ENCODE measurements at places on chromosomes 16 and 17. TPM values are rescaled to one million over a fixed set of nuclear protein-coding genes. Genes with fewer than 3 reads are reported as not detected.

CDH1 gene
- under 0.01 TPM for total RNA-seq

NPIPA5 gene
- not detected for total RNA-seq

MC1R gene
- 1.9 TPM for total RNA-seq

KCNH6 gene
- total RNA-seq, result not detected

CFAP119 gene
- 0.91 TPM for total RNA-seq

KRT24 gene
- total RNA-seq, result not detected

KRTAP4-5 gene
- total RNA-seq, result not detected

KIF2B gene
- total RNA-seq, result not detected

TBX6 gene
- not detected for total RNA-seq

MT1H gene
- not detected for total RNA-seq

TBC1D3I gene
- total RNA-seq, result not detected

MPP2 gene
- 1.1 TPM for total RNA-seq

TBC1D3E gene
- not detected for total RNA-seq

TP53TG3 gene
- total RNA-seq, result 3.4 TPM

TRPV2 gene
- 2.3 TPM for total RNA-seq

CDH11 gene
- total RNA-seq, result 46.9 TPM

PHLPP2 gene
- total RNA-seq, result 2.3 TPM

SPPL2C gene
- not detected for total RNA-seq

HCRT gene
- total RNA-seq, result not detected

MYH2 gene
- total RNA-seq, result not detected

SHBG gene
- not detected for total RNA-seq

TSNAXIP1 gene
- total RNA-seq, result 1.1 TPM

KRT14 gene
- total RNA-seq, result 1.4 TPM

PERCC1 gene
- not detected for total RNA-seq

TMEM132E gene
- total RNA-seq, result not detected

DNAI2 gene
- not detected for total RNA-seq

SLC13A2 gene
- not detected for total RNA-seq

CNGB1 gene
- total RNA-seq, result not detected

KCNG4 gene
- not detected for total RNA-seq

KRT34 gene
- 0.46 TPM for total RNA-seq

SECTM1 gene
- 0.65 TPM for total RNA-seq

MVP gene
- total RNA-seq, result 71.4 TPM

CPNE2 gene
- 10.0 TPM for total RNA-seq

SPNS2 gene
- not detected for total RNA-seq

SLC9A5 gene
- total RNA-seq, result 1.8 TPM

PYDC1 gene
- not detected for total RNA-seq

ST3GAL2 gene
- 23.8 TPM for total RNA-seq
